NCI-H226 (cell line): ENCODE measurements at places on chromosomes 5 and 9.

DNA sequence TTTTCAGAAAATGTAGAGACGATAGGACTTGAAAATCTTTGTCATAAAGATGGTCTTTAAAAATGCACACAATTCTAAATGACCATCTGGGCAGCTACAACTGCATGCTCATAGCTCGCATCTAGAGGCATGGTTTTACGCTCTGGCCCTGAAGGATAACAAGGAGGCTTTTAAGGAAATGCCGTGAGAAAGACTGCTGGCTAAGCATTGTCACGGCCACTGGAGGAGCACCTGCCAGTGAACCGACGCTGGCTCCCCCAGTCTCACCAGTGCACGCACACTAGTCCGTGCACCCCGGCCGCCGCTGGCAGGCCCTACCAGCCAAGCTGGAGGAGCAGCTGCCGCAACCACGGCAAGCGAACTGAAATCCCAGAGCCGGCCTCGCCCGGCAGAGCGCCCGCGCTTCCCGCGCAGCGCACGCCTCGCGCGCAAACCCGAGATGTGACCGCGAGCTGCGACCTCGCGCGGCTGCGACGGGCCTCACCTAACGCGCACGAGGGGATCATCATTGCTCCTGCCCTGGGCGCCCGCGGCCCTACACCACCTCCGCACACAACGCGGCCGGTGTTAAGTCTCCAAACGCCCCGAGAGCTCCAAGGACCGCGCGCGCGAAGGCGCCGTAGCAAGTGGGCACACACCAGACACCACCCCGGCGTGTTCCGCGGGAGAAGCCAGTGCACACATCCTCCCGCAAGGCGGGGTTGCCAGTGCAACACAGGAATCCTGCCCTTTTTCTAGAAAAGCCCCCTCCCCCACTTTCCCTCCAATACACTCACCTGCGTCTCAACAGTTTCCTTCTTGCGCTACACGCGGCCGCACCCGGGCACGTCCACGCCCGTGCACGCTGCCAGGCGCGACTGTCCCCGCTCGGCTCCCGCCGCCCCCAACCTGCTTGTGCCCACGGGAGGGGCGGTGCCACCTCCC lies 5.3 kb downstream of the ELAVL2 start:
- DNase-seq = no peak

DNA sequence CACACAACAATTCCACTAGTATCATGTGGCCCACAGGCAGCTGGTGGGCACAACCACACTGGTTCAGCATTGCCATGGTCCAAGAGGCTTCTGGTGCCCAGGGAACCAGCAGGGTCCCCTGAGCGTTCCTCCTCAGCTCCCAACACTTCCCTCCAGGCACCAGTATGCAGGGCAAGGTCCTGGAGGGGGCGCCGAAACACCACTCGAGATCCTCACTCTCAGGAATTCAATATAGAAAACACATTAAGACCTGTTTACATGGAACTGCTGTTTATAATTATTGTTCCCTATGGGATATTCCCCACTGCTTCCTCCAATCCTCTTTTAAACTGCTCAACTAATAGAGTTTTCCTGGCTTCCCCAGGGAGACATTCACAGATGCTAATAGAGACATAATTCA lies 91.9 kb upstream of the GABRP start:
- no peak for DNase-seq

- no peak for DNase-seq
Observed at GRCh38 chr9:6805532-6805931, 47.8 kb downstream of the KDM4C start.

DNA sequence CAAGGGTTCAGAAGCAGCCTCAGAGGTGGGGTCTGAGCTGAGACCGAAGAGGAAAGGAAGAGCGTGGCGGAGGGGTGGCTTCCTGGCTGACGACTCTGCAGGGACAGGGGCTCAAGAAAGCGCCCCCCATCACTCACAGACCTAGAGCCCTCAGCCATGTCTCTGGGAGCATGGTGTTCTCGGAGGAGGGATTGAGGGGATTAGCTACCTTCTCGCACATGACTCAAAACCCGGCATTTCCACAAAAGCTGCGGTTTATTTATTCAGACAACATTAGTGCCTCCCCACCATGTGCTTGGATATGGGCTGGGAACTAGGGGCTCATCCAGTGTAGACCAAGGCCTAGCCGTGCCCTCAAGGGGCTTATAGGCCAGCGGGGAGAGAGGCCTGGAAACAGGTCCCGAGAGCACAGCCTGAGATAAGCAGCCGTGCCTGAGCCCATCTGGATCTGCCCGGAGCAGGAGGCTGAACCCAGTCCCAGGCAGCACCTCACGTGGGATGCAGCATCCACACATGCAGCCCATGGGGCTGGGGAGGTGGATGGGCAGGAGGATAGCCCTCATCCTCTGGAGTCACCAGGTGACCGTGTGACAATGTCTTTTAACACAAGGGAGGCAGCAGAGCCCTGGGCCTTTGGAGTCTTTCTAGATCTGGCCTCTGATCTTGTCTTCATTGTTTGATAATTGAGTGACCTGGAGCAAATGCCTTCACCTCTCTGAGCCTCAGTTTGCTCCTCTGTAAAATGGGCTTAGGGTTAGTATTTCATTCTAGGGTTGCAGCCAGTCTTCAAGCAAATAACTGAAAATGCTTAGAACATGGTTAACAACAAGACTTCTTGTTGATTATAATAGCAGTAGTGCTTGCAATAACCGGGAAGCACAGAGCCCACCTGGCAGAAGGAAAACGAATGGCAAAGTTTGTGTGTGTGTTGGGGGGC lies 878 bp upstream of the HMCN2 start:
- no peak for DNase-seq

- peak; percentile 4 for DNase-seq
Observed at GRCh38 chr9:35258660-35259474, 97.1 kb downstream of the UNC13B start.

DNA sequence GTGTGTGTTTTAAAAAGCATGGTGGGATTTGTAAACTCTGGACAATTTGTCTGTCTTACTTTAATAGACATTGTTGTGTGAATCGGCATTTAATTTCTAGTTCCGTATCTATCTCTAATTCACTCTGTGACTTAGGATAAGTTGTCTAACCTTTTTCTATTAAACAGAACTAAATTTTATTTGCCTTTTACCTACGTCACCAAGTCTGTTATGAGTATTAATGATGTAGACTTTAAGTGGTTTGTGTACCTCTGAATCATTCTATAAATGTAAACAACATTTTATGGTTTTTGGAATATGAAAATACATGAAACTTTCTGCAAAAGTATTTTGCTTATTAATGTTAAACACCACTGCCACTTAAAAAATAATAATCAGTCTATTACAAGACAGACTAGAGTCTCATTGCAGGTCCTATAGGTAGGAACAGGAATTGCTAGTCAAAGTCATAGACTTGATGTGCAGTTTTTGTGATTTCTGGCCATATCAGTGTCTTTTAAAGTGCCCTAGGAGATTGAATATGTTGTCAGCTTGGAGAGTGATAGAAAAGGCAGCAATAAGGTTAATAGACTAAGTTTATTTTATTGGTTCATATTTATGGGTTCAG lies 5.6 kb downstream of the RBM27 start:
- no peak for DNase-seq

- no peak for DNase-seq
Observed at GRCh38 chr5:3027185-3027865, 275.8 kb upstream of the IRX2 start.

DNA sequence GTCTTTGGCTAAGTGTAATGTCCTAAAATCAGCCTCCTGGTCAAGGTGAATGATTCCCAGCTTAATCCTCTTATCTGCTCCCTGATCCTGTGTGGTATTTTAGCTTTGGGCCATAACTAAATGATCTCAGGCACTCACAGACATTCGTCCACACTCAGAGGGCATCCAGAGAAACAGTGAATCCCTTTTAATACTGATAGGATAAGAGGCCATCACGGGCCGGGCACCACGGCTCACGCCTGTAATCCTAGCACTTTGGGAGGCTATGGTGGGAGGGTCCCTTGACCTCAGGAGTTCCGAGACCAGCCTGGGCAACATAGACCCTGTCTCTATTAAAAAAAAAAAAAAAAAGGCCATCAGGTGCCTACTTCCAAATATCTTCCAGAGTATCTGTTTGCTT lies 6.3 kb downstream of the PDCL start:
- no peak for DNase-seq

DNA sequence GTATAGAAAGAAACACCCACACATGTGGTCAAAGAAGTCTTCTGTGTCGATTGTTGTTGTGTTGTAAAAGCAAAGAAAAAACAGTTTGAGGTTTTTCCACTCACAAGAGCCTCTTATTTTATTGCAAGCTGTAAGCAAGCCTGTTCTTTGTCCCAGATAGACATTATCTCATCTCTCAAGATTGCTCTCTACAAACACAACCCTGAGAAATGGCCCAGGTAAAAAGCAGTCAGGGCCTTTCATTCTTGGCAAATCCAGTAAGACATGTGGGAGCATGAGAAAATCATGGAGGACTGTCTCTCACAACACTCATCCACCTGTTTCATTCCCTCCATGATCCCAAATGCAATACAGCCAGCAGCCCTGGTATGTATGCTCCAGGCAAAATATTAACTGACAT lies 286.6 kb upstream of the POU5F2 start:
- no peak for DNase-seq

GRCh38 chr5:9661316-9662015 lies 31.3 kb upstream of the TAS2R1 start:
- DNase-seq = no peak

- DNase-seq = no peak
Observed at GRCh38 chr9:91429501-91429900, 5.9 kb upstream of the NFIL3 start.

GRCh38 chr9:13645557-13645956 lies 366.1 kb upstream of the MPDZ start:
- DNase-seq = no peak

DNA sequence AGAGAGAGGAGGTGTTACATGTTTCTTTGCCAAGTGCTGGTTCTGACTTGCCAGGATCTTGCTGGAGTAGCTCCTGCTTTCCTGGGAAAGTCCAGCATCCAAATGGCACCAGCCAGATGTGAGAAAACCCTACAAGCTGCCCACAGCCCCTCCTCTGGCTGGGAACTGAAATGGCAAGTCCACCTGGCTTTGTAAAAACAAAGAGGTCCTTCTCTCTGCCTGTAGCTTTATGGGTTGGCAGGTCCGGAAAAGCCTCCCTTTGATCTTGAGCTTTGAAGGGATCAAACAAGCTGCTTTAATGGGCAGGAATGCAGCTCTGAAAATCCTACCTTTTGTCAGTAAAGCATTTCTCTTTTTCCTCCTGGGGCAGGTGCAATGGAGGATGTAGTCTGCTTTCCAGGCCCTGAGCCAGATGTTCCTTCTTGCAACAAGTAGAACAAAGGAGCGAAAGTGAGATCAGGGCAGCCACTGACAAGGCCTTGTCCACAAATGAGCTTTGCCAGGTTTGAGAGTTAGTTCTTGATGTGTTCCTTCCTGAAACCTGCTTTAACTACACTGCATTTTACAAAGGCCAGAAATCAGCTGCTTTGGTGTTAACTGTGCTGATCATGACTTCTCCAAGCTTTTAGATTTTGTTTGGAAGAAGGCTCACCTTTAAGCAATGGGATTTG lies 456.7 kb downstream of the ZNF608 start:
- no peak for DNase-seq

- DNase-seq = no peak
Observed at GRCh38 chr5:107450531-107450930, 220.2 kb downstream of the EFNA5 start.
